ENCODE measurements at places on chromosomes 1 and 21.

GRCh38 chr1:82153272-82153629 is 352.5 kb downstream of the ADGRL2 start:
- DNase-seq = no peak

- no peak for DNase-seq
These were observed 105.4 kb upstream of the LBR start for GRCh38 chr1:225533238-225533637.

DNA sequence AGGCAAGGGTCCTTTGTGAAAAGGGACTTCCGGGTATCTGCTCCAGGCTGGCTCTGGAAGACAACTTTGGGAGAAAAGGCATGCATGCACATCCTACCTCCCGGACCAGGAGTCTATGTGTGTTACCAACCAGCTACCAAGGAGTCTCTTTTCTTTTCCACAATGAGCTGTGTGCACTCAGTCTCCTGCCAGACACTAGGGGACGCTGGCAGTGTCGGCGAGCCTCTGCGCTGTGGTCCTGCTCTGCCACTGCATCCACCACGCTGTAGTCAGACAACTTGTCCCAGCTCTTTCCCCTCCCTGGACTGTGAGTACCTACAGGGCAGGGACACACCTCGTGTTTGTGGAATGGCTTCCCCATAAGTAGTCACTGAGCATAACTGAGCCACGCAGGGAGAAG is 5.1 kb upstream of the SSR2 start:
- peak; percentile 25 for DNase-seq

- DNase-seq = no peak
These were observed 322.9 kb downstream of the BARHL2 start for GRCh38 chr1:90394247-90394646.

- DNase-seq = peak; percentile 88
These were observed 9.8 kb downstream of the ATP8B2 start for GRCh38 chr1:154335025-154335714.

DNA sequence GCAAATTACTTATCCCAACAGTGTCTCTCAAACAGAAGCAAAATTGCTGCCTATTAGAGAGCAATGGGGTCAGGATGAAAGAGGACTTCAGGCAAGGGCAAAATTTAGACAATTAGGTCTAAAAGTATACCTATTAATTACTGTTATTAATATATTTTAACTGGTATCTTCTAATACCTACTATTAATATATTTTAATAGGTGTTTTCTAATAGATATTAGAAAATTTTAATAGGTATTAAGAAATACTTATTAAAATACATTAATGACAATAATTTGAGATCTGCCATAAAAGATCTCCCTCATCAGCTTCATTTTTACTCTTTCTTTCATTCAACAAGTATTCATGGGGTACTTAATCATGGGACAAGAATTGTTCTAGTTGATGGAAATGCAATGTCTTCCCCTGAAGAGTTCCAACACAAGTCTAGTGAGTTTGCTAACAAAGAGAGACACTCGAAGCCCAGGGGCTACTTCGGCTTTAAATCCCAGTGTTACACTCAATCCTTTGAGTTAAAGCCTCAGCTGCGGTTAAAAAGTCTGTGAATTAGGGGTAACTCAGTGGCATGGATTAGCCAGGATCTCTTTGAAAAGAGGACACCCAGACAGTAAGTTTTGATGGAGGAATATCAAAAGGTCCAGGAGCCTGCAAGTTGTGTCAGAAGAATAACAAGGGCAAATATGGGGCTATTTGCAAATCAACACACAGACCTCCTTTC is 44.1 kb downstream of the STYXL2 start:
- DNase-seq = no peak

DNA sequence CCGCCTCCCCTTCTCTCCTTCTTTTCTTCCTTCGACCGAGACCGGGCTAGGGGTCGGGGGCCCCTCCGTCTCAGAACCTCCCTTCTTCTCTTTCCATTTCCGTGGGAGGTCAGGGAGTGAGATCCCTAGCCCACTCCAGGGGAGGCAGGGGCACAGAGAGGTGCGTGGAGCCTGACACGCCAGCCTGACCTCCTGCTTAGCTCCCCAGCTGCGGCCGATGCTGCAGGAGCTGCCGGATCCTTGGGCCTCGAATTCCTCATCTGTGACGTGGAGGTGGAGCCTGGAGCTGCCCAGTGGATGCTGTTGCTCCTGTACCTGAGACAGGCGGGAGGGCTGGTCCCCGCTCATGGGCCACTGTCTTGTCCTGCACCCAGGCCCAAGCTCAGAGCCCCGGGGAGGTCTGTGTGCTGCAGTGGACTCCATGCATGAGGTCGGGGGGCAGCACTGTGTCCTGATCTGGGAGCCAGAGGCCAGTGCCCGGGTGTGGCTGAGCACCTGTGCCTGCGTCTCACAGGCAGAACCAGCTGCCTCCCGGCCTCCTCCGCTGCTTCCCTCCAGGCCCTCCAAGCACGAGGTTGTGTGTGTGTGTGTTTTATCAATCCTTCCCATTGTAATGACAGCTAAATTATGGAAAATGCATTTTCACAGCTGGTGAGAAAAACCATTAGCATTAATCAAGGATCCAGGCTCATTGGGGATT is 55.3 kb upstream of the TTC34 start:
- DNase-seq = no peak

GRCh38 chr1:202856014-202856413 is 32.9 kb downstream of the RABIF start:
- no peak for DNase-seq

- no peak for DNase-seq
These were observed 398.7 kb downstream of the BRINP2 start for GRCh38 chr1:177569476-177569875.
